ELR (cell line): ENCODE measurements at places on chromosomes 13 and 19.

- DNase-seq: no peak
These were observed 8.7 kb upstream of the ZNF444 start for GRCh38 chr19:56132316-56132822.

- DNase-seq: no peak
These were observed 6.0 kb downstream of the DBP start for GRCh38 chr19:48631225-48631624.

DNA sequence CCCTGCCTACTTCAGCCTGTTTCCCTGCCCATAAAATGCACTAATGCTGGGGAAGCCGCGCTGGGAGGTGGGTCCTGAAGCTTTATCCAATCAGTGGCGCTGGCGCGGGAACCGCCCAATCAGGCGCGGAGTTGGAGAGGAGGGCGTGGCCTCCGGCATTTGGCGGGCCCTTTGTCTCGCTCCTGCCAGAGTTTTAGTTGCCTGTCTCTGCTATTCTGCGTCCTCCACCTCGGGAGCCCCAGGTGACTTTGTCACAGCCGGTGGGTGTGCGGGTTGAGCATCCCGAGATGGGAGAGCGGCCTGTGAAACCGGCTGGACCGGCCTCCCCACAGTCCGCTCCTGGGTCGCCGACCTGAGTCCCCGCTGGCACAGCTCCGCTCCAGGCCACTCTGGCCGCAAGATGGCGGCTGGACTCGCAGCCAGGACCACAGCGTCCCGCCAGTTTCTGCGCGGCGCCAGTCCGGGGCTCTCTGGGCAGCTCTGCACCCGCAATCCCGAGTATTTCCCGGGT lies 30.7 kb upstream of the ZNF429 start:
- DNase-seq: no peak

DNA sequence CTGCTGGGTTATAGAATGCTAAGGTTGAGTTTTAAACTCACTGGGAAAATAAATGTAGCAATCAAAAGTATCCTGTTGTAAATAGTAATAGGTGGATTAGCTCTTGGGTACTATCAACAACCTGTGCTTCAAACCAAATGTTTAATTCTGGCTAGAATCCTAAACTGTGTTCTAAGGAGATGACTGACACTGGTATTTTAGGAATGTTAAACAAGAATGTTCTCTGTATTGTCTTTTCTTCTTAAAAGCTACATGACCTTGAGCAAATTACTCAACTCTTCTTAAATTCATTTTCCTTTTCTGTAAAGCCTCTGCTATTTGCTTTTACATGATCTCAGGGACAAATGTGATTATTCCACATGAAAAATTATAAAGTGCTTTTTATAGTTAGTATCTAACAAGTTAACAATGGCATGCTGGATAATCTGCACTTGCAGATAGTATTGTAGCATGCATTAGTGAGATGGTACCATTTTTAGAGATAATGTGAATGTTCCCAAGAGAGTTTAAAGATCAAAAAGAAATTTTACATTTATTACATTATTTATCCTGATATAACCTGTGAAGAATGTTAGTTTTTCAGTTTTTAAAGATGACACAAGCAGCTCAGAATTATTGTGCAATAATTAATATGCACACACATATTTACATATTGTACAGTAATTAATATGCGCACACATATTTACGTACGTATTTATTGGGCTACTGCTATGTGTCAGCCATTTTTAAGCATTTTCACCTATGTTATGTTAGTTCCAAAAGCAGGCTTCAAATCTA lies 13.6 kb upstream of the EPSTI1 start:
- DNase-seq: peak; percentile 54

GRCh38 chr13:31350560-31350959 lies 150.8 kb downstream of the B3GLCT start:
- DNase-seq: no peak

- DNase-seq: no peak
These were observed 59.4 kb downstream of the WTIP start for GRCh38 chr19:34540811-34541557.

DNA sequence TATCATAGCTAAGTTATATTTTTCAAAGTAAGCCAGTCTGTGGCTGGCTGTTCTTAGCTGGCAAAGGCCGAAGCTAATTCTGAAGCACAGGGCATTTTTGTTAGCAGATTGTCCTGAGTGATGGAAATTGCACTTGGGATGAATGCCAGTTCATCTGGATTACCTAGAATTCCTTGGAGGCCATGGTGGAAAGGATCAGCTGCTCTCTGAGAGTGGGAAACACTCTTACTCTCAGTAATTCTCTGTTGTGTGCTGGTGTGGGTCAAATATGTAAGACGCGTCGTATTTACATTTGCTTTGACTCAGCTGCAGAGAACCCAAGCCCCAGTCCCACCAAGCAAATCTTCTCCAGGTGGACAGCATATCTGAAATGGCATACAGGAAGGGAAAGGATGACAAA lies 60.7 kb upstream of the C1QTNF9B start:
- no peak for DNase-seq

DNA sequence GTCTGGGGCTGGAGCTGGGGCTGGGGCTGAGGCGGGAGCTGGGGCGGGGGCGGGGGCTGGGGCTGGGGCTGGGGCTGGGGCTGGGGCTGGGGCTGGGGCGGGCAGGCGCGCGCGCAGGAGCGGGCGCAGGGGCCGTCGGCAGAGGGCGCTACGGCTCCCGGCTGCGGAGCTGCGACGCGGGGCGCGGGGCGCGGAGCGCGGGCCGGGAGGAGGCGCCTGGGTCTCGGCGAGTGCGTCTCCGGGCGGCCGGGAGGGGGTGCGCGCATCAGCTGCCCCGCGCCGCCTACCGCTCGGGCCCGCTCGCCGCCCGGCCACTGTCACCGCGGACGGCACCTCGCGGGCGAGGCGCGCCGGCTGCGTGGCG lies 422 bp upstream of the MTUS2 start:
- peak; percentile 67 for DNase-seq

DNA sequence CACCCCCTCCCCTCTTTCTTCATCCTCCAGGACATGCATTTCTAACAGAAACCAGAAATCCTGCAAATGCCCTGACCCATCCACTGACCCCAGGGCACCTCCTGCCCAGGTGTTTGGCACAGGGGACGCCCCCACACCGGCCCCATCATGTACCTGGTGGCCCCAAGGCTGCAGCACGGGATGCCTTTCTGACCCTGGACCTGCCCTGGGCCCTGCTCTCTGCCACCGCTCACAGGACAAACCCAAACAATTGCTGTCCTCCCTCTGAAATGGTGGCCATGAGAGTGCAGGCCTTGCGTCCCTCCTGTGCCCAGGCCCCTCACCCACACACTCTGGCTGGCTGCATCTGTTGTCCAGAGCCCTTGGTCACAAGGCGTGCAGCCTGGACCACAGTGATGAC lies 12.1 kb downstream of the SCGB2B2 start:
- DNase-seq: no peak
